ENCODE measurements at places on chromosomes 3 and 15.

- DNase-seq, result no peak
Observed at GRCh38 chr15:41417418-41418195, 712 bp downstream of the RTF1 start.

DNA sequence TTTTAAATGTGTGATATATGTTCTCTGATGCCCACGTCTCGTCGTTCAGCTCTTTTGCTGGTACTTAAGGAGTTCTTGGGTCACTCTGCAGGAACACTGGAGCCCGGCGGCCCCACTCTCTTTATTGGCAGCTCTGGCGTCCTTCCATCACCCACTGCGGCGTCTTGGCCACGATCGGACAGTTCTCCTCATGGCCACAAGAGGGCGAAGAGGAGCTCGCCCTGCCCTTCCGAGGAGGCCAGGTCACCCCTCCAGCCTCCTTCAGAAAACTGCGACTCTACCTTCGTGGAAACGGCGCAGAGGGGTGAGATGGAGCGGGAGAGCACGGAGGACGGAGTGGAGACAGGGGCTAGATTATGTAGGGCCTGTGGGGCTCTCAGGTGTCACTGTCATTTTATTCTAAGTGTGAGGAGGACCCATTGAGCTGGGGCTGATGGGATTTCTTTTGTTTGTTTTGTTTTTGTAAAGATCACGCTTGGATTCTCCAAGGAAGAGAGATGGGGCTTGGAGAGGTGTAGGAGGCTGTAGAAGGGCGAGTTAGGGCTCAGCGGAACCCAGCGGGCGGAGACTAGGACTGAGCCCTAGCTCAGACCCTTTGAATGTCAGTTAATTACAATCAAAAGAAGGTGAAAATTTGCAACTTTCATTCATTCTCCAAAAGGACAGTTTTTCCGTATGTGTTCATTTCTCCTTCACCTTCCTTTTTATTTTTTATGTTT is 28.0 kb upstream of the GABRA5 start:
- DNase-seq, result no peak

GRCh38 chr3:67437789-67438188 is 216.6 kb downstream of the SUCLG2 start:
- DNase-seq, result no peak

GRCh38 chr3:126287536-126288241 is 69.5 kb downstream of the KLF15 start:
- DNase-seq, result peak; percentile 78

DNA sequence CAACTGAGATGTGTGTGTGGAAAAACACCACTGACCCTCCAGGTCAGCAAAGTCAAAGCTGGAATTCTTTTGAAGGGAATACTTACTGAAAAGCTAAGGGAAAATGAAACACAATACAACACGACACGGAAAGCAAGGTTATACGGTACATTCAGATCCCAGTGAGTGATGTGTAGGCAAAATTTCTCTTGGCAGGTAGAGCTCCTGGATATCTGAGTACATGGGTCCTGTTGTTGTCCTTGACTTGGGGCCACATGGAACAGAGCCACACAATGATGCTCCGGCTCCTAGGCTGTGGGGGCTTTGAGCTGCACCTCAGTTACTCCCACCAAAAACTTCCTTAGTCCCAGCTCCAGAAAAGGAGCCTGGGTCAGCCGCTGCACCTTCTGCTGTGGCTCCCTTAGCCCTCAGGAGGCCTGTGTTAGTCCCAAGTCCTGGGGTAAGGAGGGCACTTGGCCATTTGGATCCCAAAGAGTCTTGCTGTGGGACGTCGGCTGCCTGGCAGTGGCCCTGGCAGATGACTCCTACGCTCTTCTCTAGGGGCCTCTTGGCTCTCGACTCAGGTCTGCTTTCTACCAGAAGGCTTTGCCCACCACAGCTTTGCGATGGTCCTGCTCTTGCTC is 95.6 kb downstream of the ADCY5 start:
- DNase-seq, result no peak

Measured in C1 segment of cervical spinal cord (tissue), 14 donors.